ENCODE measurements at places on chromosomes 2 and 18. TPM values are rescaled to one million over a fixed set of nuclear protein-coding genes. Genes with fewer than 3 reads are reported as not detected.

Gene LIMS4
- 2.4 TPM for total RNA-seq

Gene CSRNP3
- 4.1 TPM for total RNA-seq

Gene SLC39A6
- total RNA-seq, result 11.4 TPM

Gene SERPINB3
- total RNA-seq, result not detected

Gene HMSD
- 0.27 TPM for total RNA-seq

Gene MYCN
- total RNA-seq, result 0.24 TPM

Gene IL36B
- not detected for total RNA-seq

Gene WDR12
- 51.1 TPM for total RNA-seq

Gene RAX
- total RNA-seq, result not detected

Gene ATP8B1
- total RNA-seq, result 5.9 TPM

Gene TDRD15
- total RNA-seq, result not detected

Gene KLHL30
- 20.0 TPM for total RNA-seq

Gene UGT1A1
- total RNA-seq, result not detected

Gene SULT1C4
- 2.7 TPM for total RNA-seq

Gene FBXO48
- 1.1 TPM for total RNA-seq

Gene ITPRIPL1
- 1.0 TPM for total RNA-seq

Gene SCN7A
- 27.7 TPM for total RNA-seq

Gene RNF144A
- total RNA-seq, result 14.5 TPM

Gene SFTPB
- 0.46 TPM for total RNA-seq

Gene MDH1B
- 0.54 TPM for total RNA-seq

Gene RSAD2
- 3.4 TPM for total RNA-seq

Gene TTC27
- 8.4 TPM for total RNA-seq

Gene SCYGR4
- not detected for total RNA-seq

Gene HAAO
- 2.3 TPM for total RNA-seq

Gene RPRD1A
- 47.7 TPM for total RNA-seq

Gene NOL4
- not detected for total RNA-seq

Gene ZNF2
- 5.0 TPM for total RNA-seq

Gene EPC2
- 18.5 TPM for total RNA-seq

Gene TBC1D8
- 51.4 TPM for total RNA-seq

Gene PRKAG3
- not detected for total RNA-seq

Gene CLK1
- 44.1 TPM for total RNA-seq

Gene C1QL2
- total RNA-seq, result not detected

Gene UBE2E3
- 49.2 TPM for total RNA-seq

Gene INPP1
- total RNA-seq, result 17.6 TPM

Data from Right ventricle myocardium superior (tissue), 1 donor.